Left ventricle myocardium inferior (tissue), 1 donor: ENCODE measurements at places on chromosomes 1 and 21.
A peak's percentile ranks its signal among the peaks of the same experiment; 100 is the strongest.

- no peaks in the 10 kb centered on the region for H3K36me3 ChIP-seq
- no peak overlapping the region for H3K4me3 ChIP-seq
- no peak overlapping the region for H3K27ac ChIP-seq
These were observed 320.0 kb downstream of the CHRM3 start for GRCh38 chr1:239706245-239706892.

GRCh38 chr1:25912076-25912831, 6.0 kb upstream of the STMN1 start:
- H3K4me3 ChIP-seq, result no peak overlapping the region
- H3K4me1 ChIP-seq, result peaks cover 13% of the 10 kb centered on the region
- DNase-seq, result no peak
- no peaks in the 10 kb centered on the region for H3K27me3 ChIP-seq

GRCh38 chr1:205670611-205671430, 9.5 kb downstream of the SLC45A3 start:
- no peaks in the 10 kb centered on the region for H3K27me3 ChIP-seq
- no peak overlapping the region for H3K27ac ChIP-seq
- no peak for DNase-seq
- H3K4me1 ChIP-seq, result peaks cover 36% of the 10 kb centered on the region

DNA sequence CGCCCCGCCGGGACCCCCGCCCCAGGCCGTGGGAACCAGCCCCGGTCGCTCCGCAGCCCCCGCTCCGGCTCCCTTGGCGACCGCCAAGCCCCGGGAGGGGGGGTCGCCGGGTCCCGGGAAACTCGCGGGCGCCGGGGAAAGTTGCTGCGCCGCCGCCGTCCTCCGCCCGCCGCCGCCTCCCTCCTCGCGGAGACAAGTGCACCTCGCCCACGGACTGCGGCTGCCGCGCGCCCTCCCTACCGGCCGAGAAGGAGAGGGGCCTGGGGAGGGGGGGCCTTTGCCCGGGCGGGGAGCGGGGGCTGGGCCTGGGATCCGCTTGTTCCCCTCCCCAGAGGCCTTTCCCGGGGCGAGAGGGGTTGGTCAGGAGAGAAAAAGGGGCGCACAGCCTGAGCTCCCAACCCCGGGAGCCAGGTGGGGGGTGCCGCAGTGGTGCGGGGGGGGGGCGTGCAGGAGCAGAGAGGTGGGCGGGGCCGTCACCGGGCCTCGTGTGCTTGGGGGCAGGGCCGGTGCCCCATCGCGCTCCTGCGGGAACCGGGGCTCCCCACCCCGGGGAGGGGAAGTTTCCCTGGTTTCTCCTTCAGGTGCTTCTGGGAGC, 592 bp downstream of the AGRN start:
- H3K4me3 ChIP-seq, result peak overlapping the region; percentile 89
- peaks cover 56% of the 10 kb centered on the region for H3K4me1 ChIP-seq
- DNase-seq, result no peak
- H3K36me3 ChIP-seq, result no peaks in the 10 kb centered on the region
- H3K27ac ChIP-seq, result peak overlapping the region; percentile 96

GRCh38 chr1:90558126-90558525, 159.0 kb downstream of the BARHL2 start:
- no peaks in the 10 kb centered on the region for H3K4me1 ChIP-seq
- H3K36me3 ChIP-seq, result no peaks in the 10 kb centered on the region
- H3K4me3 ChIP-seq, result no peak overlapping the region
- no peak overlapping the region for H3K27ac ChIP-seq
- DNase-seq, result no peak
- H3K27me3 ChIP-seq, result peaks cover 19% of the 10 kb centered on the region
